ENCODE measurements at places on chromosomes 1 and 21.
A peak's percentile ranks its signal among the peaks of the same experiment; 100 is the strongest.

DNA sequence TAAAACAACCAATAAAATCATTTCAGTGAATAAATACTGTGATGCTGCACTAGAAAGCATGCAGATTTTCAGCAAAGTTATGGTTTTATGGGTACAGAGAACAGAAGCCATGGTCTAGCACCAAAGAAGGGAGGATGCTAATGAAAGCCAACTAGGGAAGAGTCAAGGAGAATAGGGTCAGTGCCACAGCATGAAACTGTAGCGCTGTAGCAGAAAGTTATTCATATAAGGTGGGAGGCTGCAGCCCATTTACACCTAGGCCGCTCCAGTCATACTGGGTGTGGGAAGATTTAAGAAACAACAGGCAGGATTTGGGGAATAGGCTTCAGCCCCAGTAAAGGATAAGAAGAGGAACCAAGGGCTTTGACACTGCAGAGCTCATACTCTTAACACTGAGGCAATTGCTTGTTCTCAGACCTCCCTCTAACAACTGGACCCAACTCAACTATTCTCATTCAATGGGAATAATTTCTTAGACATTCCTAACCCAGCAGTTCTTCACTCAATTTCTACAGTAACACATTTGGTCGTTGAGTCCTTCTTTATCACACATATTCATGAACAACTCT is 4.4 kb downstream of the IFI16 start:
- H3K27ac ChIP-seq, result no peak overlapping the region
- no peak overlapping the region for H3K4me3 ChIP-seq
- peaks cover 22% of the 10 kb centered on the region for H3K4me1 ChIP-seq
- no peaks in the 10 kb centered on the region for H3K36me3 ChIP-seq

DNA sequence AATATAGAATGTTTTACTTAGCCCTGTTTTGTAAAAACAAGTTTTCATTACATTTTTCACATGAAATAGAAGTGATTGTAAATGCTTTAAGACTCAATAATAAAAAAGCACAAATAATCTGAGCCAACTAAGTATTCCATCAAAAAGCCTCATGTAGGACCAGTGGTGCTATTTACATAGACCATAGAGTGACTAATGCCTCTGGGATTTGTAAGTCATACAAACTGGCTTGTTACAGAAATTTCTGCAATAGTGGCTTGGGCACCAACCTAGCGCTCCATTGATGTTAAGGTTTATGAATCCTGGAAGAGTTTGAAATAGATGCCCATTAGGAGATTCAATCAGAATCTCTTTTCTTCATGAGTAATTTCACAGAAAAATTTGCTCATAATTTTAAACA is 31.9 kb downstream of the ZMYM1 start:
- no peak overlapping the region for H3K27ac ChIP-seq
- H3K27me3 ChIP-seq, result no peaks in the 10 kb centered on the region
- no peak overlapping the region for H3K4me3 ChIP-seq
- H3K36me3 ChIP-seq, result peaks cover 30% of the 10 kb centered on the region
- no peak for DNase-seq

DNA sequence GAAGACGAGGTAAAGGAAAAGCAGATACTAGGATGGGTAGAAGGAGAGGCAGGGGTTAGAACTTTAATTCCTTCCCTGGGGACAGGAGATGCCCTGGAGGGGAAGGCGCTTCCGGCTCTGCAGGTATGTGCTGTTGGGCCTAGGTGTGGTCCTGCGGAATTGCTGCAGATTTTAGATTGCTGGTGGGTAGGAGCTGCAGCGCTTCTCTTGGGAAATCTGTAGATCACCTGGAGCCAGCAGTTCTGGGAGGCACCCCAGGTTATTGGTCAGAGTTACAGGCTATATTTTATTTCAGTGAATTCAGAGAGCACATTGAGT is 1.1 kb downstream of the MGST3 start:
- peak overlapping the region; percentile 78 for H3K4me3 ChIP-seq
- H3K4me1 ChIP-seq, result peaks cover 36% of the 10 kb centered on the region
- H3K36me3 ChIP-seq, result no peaks in the 10 kb centered on the region

DNA sequence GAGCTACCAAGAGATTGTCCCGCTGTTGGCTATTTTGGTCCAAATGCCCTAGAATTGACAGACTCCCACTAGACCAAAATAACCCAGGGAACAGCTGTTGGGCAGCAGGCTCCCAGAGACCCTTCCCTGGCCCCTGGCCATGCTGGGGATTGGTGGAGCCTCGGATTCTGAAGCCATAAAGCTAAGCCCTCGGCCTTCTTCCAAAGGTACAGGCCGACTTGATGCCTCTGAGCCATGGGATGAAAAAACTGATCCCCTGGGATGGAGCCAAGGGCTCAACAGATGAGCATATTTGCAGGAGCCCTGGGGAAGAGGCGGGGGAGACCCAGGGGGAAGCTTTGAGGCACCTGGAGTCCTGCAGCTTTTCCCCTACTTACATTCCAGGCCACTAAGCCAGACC is 1.0 kb upstream of the LRRC38 start:
- H3K4me3 ChIP-seq, result no peak overlapping the region
- no peak for DNase-seq
- H3K36me3 ChIP-seq, result no peaks in the 10 kb centered on the region
- H3K4me1 ChIP-seq, result no peaks in the 10 kb centered on the region
- no peak overlapping the region for H3K27ac ChIP-seq

DNA sequence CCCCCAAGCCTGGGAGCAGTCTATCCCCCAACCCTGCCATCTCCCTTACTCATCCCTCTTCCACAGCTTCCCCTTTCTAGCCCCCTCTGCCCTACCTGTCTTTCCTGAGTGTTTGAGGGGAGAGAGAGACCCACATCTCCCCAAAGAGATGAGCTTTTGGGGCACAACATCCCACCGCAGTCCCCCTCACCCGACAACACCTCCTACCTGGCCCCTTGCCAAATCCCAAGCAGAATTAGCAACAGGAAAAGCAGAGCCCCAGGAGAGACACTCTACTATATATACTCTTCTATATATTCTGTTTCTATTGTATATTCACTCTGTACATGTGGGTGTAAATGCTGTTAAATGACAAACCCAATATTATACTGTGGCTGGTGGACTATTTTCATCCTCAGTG is 9.9 kb upstream of the KCNC4 start:
- H3K36me3 ChIP-seq, result no peaks in the 10 kb centered on the region
- H3K27ac ChIP-seq, result no peak overlapping the region
- H3K4me3 ChIP-seq, result no peak overlapping the region
- no peaks in the 10 kb centered on the region for H3K27me3 ChIP-seq
- no peaks in the 10 kb centered on the region for H3K4me1 ChIP-seq

DNA sequence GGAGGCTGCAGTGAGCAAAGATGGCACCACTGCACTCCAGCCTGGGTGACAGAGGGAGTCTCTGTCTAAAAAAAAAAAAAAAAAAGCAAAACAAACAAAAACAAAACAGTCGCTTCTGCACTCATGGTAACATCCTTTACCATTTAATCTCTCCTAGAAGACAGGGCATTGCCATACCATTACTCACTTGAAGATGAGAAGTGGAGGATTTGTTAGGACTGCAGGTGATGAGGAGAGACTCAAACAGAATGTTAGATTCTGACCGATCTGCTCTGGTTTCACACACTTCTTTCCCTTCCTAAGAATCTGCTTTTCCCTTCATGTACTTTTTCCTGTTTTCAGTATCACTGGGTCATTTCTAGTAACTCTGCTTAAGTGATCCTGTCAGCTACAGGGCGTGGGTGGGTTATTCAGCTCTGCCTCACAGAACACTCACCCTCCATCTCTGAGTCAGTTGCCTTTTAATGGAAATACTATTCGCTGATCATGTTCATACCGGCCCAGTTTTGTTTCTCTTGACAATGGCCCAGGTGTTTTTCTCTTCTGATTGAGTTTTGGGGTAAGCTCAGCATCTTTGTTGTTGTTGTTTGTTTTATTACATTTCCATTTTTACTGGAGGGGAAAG is 148.0 kb upstream of the ERG start:
- H3K4me1 ChIP-seq, result no peaks in the 10 kb centered on the region
- peaks cover 3% of the 10 kb centered on the region for H3K27me3 ChIP-seq
- H3K36me3 ChIP-seq, result no peaks in the 10 kb centered on the region
- H3K4me3 ChIP-seq, result no peak overlapping the region
- DNase-seq, result no peak

GRCh38 chr1:17540255-17541001 is 930 bp downstream of the ARHGEF10L start:
- H3K27ac ChIP-seq, result no peak overlapping the region
- no peak overlapping the region for H3K4me3 ChIP-seq
- no peaks in the 10 kb centered on the region for H3K36me3 ChIP-seq
- H3K4me1 ChIP-seq, result no peaks in the 10 kb centered on the region
- no peaks in the 10 kb centered on the region for H3K27me3 ChIP-seq

DNA sequence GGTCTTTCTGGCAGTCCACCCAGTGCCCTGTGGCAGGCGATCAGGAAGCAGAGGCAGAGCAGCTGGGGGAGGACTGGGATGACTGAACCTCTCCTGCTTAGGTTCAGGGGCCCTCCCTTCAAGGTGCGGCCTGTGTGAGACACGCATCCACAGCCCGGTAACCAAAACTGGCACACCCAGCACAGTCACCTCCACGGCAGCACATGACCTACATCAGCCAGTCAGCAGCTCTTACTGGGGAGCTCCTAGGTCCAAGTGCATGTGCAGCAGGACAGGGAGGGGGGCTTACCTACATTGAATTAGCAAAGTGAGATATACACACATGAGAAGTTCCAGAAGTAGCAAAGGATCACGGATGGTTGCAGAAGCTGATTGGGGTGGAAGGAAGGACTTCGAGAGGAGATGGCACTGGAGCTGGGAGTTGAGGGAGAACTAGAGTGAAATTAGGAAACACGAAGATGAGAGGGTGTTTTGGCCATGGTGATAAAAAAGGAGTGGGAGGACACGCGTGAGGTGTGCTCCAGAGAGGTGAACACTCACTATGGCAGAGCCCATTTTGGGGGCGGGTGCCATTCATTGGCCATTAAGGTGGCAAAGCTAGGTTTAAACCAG is 51.4 kb upstream of the IRF2BP2 start:
- no peaks in the 10 kb centered on the region for H3K4me1 ChIP-seq
- no peak for DNase-seq
- no peaks in the 10 kb centered on the region for H3K36me3 ChIP-seq
- no peak overlapping the region for H3K27ac ChIP-seq
- H3K27me3 ChIP-seq, result no peaks in the 10 kb centered on the region
- H3K4me3 ChIP-seq, result no peak overlapping the region

DNA sequence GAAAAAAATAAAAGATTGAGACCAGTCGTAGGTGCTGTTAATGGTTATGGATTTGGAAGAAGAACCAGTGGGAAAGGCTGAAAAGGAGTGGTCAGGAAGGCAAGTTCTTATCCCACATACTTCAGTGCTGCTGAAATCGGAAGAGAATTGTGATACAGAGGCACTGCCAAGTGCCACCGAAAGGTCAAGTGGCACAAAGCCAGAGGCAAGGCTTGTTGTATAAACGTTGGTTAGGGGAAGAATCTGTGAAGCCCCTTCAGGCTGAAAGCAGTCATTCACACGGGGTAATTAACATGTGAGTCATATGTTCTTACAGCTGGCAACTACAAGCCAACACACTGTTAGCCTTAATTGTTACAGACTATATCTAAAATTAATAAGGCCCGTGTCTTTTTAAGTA is 48.8 kb downstream of the ZBTB40 start:
- peaks cover 14% of the 10 kb centered on the region for H3K4me1 ChIP-seq
- no peak for DNase-seq
- H3K36me3 ChIP-seq, result no peaks in the 10 kb centered on the region
- H3K27ac ChIP-seq, result no peak overlapping the region

DNA sequence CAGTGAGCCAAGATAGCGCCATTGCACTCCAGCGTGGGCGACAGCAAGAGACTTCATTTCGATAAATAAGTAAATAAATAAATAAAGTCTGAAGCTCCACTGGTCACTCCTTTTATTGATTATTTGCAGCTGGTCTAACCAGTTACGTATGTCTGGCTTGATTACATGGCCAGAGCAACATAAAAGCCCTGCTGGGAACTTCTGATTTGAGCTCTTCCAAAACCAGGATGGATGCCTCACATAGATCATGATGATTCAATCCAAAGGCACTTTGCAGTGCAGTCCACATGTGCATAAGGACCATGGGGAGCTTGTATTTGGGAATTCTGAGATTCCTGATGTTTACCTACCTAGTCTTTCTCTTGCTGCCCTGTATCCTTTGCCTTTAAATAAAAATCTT is 24.0 kb downstream of the NSUN4 start:
- DNase-seq, result no peak
- H3K4me3 ChIP-seq, result no peak overlapping the region
- peaks cover 33% of the 10 kb centered on the region for H3K36me3 ChIP-seq
- peaks cover 21% of the 10 kb centered on the region for H3K4me1 ChIP-seq

- peak overlapping the region; percentile 74 for H3K4me3 ChIP-seq
- H3K27me3 ChIP-seq, result no peaks in the 10 kb centered on the region
- peak overlapping the region; percentile 60 for H3K27ac ChIP-seq
- no peaks in the 10 kb centered on the region for H3K36me3 ChIP-seq
Measured at GRCh38 chr1:213987422-213987926, 299 bp upstream of the PROX1 start.

- no peak overlapping the region for H3K27ac ChIP-seq
- no peaks in the 10 kb centered on the region for H3K4me1 ChIP-seq
- DNase-seq, result no peak
- no peak overlapping the region for H3K4me3 ChIP-seq
- H3K27me3 ChIP-seq, result no peaks in the 10 kb centered on the region
- H3K36me3 ChIP-seq, result no peaks in the 10 kb centered on the region
Measured at GRCh38 chr1:54597455-54598030, 25.8 kb downstream of the FAM151A start.

DNA sequence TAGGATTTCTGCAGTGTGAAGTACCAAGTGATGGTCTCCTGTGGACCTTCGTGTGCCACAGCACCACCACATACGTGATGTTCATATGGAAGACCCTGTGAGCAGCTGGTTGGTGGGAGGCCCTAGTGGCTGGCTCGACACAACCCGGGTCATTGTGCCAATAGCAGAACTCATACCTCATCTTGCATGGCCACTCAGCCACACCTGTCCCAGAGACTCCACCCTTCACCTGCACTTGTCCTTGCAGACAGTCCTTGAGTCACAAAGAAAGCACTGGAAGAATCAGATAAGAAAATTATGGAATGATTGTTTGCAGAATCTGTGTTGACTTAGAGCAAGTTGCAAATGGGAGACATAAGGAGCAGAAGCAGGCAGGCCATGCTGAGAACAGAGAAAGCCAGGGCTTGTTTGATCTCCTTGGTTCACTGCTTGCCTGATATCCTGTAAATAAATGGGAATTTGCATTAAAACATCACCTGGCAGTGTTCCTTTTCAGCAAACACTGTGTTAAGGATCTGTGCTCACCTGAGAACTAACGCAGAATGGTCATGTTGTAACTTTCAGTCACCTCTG is 307.7 kb downstream of the SIPA1L2 start:
- no peak overlapping the region for H3K4me3 ChIP-seq
- DNase-seq, result no peak
- no peaks in the 10 kb centered on the region for H3K4me1 ChIP-seq
